ENCODE measurements at places on chromosomes 11 and 22.

DNA sequence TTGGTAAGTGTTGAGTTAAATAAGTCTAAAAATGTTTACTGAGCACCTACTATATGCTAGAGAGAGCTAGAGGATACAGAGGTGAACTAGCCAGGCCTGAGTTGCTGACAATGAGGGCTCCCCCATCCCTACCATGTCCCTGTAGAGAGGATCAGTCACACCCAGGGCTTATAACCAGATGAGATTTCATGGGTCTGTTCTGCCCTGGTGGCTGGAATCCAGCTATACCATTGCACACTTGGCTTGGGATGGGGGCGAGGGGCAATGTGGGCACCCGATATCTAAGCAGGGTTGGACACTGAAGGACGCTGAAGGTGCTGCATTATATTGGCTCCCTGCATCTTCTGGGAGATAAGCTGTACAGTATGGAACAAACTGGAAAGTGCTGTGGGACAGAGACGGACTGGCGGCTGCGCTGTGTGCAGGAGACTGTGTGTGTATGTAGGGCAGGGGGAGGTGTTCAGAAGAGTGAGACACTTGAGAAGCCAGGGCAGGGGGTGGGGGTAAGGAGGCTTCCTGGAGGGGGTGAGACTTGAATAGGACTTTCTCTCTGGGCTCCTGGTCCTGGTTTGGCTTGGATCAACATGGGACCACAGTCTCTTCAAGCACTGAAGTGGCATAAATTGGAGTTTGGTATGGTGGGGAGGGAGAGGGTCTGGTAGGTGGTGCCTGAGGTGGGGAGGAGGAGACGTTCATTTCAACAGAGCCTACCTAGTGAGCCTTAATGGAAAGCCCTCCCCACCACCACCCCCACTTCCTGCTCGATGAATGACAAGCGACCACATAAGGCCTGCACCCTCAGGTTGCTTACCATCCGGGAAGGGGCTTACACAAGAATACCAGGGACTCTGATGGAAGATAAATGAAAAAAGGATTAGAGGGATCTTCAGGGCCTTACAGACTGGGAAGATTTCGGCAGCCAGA lies 1.8 kb downstream of the CD82 start:
- no peak for DNase-seq

DNA sequence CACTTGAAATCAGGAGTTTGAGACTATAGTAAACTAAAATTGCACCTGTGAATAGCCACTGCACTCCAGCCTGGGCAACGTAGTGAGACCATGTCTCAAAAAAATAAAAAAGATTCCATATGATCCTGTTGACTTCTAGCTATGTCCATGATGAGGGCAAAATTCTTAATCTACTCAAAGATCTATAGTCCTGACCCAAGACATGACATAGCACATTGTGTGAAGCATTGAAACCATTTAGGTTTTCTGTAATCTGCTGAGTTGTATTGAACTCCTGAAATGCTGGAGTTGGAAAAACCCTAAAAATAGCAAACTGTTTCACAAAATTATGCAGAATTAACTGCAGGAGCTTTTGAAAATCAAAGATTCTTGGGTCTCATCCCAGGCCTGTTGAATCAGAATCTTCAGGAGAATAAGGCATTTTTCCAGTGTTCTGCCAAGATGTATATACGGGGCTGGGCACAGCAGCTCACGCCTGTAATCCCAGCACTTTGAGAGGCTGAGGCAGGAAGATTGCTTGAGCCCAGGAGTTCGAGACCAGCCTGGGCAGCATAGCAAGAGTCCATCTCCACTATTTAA lies 29.8 kb upstream of the LDHA start:
- DNase-seq: no peak

DNA sequence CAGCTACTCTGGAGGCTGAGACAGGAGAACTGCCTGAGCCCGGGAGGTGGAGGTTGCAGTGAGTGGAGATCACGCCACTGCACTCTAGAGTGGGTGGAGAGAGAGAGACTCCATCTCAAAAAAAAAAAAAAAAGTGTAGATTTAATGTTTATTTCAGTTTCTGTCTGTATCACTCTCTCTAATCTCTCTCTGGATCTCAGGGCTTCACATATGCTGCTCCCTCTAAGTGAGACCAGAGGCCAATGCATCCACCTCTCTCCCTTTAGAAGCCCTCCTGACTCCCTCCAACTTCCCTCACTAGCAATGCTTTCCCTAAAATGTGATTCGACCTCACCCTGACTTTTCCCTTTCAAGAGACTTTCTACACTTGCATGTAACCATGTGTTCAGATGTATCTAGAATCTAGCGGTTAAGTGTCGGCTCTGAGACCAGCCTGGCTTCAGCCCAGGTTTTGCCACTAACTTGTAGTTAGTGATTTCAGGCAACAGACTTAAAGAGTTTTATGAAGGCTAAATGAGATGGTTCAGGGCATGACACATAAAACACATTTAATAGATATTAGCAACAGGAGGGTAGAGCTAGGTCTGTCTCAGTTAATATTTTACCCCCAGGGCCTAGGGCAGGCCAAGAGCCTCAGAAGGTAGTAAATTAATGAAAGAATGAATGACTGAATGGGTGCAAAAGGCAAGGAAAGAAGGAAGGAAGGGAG lies 364.3 kb downstream of the LARGE1 start:
- DNase-seq: no peak

DNA sequence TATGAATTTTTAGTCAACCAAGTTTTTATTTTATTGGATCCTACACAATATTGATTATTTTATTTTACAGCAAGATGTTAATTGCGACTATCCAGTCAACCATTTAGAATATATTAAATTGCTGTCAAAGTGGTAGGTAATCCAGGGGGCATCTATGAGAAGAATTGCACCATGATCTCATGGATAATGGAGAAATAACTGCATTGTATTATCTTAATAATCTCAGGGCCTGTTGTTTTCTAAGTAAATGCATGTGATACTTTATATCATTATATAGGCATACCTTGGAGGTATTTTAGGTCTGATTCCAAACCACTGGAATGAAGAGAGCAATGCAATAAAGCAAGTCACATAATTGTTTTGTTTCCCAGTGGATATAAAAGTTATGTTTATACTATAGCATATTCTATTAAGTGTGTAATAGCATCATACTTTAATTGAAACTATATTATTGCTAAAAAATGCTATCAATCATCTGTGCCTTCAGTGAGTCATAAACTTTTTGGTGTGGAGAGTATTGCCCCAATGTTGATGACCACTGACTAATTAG lies 595.4 kb upstream of the CHORDC1 start:
- DNase-seq: no peak

- no peak for DNase-seq
Observed at GRCh38 chr11:7604331-7604955, 68.9 kb downstream of the CYB5R2 start.

DNA sequence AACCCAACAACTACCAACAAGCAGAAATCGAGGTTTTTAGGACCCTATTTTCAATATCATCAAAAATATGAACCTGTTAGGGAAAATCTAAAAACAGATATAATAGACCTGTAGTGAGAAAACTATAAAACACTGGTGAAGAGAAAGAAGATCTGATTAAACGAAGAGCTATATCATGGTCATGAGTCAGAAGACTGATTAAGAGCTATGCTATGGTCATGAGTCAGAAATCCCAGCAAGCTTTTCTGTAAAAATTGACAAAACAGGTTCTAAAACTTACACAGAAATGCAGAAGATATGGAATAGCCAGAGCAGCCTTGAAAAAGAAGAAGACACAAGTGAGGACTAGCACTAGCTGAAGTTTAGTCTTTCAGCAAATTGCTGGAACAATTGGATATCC lies 345.0 kb downstream of the TBC1D22A start:
- no peak for DNase-seq

GRCh38 chr11:22582151-22582410 lies 43.5 kb downstream of the FANCF start:
- DNase-seq: no peak

DNA sequence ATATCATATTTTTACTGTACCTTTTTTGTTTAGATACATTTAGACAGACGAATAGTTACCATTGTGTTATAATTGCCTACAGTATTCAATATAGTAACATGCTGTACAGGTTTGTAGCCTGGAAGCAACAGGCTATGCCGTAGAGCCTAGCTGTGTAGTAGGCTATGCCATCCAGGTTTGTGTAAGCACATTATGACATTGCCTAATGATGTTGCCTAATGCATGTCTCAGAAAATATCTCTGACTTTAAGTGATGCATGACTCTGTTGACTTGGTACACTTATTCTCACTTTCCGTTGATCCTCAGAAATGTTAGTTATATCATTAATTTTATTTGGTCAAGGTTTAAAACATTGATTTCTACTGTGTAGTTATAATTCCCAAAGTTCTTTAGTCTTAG lies 39.9 kb downstream of the OR2AT4 start:
- no peak for DNase-seq

GRCh38 chr11:84720706-84721402 lies 906.3 kb downstream of the DLG2 start:
- no peak for DNase-seq

GRCh38 chr22:29212743-29213142 lies 7.0 kb downstream of the EMID1 start:
- DNase-seq: no peak

DNA sequence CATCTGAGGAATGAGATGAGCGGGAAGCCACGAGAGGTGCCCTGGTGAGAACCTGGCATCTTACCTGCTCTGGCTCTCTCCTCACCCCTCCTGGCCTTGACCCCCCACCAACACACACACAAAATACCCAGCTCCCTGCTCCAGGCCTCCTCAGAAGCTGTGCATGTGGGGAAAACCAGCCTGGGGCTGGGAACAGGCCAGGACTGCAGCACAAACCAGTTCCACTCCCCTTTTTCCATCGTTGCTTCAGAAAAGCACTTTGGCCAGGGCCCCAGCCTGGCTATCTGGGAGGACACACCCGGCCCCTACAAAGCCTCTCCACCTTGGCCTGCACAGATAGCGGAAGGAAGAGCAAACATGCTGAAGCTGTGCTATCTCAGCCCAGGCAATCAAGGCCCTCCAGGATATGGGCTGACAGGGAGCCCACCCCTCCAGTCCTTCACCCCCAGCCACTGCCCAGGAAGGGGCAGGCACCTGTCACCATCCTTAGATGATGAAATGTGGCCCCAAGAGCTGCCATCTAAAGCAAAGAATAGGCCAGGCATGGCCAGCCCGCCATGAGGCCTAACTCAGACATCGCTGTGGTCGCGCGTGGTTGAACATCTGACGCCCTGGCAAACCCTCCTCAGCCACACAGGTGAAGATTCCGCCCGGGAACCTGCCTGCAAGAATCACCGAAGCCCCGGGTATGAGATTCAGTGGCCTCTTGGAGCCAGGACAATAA lies 35.4 kb downstream of the PISD start:
- no peak for DNase-seq

GRCh38 chr11:32333320-32333991 lies 101.9 kb downstream of the WT1 start:
- DNase-seq: no peak

DNA sequence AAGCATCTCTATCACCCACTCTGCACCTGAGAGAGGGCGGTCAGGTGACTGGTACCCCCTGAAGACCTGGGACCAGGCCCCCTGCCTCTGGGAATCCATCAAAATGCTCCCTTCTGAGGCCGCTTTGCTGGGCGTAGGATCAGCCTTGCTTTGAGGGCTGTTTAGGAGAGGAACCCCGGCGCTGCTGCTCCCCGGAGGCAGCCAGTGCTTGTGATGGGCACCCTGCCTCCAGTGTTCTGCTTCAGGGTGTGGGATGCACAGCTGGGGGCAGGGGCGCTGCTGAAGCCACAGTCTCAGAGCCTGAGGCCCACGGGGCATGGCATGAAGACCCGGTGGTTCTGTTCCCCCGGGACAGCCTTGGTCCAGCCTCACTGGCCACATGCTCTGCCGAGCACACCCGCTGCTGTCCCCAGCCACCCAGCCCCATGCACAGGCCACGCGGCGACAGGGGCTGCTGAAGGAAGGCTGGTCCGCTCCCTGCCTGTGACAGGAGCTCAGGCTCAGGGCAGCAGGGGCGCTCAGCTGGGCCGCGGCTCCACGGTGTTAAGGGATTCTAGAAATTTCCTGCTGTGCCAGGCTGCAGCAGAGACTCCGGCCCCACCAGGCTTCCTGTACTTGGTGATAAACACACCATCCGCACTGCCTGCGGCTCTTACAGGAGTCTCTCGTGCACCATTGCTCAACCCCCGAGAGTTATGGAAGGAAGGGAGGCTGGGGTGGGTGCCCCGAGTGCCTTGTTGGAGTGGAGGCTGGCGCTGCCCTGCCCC lies 91.0 kb downstream of the KCNQ1 start:
- no peak for DNase-seq

DNA sequence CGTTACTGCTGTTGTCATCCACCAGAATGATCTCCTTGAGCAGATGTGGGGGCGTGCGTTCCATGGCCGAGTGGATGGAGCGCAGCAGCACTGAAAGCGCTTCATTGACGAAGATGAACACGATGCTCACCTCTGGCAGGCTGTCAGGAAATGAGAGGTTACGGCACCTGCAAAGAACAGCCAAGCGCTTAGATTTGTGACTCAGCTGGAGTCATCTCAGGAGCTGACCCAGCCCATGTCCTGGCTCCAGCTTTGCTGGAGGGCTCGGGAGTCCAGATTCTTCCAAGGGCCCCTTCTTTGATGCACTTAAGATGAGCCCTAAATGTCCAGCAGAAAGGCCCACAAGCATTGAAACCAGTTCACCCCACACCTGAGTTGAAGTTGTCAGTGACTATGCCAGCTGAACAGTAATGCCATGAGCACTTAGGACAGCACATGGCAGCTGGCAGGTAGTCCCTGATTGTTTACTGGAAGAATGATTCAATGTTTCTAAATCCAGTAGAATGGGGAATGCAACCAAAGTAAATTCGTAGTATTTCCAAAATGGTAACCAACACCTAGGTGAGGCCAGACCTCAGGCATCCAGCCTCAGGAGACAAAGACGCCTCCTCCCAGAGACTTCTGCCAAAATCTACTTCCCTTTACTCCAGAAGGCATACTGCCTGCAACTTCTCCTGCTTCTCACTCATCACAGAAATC lies 79.7 kb upstream of the CSNK2A3 start:
- DNase-seq: no peak

GRCh38 chr11:69558519-69558941 lies 77.1 kb downstream of the LINC01488 start:
- DNase-seq: no peak

GRCh38 chr11:93524858-93525257 lies 18.3 kb downstream of the SMCO4 start:
- DNase-seq: no peak

GRCh38 chr22:32158712-32159533 lies at the start of gene C22orf42:
TSS of gene C22orf42 (minus strand) at chr22:32159303. CDS start at chr22:32159215, 88 bp downstream.
- no peak for DNase-seq

DNA sequence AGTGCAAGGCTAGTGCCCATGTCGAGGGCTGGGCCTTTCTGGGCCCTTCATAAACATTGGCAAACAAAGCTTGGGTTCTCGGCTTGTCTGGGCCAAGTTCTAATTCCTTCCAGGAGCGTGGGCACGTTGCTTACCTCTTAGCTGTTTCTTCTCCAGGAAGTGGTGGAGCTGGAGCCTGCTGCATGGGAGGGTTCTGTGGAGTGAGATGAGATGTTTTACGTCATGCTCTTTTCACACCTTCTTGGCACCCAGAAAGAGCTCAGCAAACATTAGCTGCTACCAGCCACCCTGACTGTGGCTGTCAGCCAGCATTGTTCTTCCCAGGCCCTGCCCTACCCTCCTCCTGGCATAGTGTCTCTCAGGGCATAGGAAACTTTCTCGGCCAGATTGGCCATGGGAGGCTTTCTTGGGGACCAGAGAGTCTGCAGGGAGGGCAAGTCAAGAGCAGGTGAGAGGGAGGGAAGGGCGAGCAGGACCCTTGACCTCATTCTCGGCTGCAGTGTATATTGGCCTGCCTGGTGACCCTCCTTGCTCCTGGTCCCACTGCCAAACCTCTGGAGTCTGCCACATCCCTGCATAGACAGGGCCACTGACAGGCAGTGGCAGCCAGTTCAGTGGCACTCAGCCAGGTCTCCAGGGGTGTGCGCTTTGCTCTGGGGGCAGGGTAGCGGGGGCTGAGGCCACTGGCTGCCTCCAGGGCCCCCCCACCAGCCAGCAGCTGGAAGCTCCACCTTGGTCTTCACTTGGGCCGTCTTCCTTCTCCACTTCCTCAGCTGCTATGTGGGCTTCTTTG lies 98.8 kb downstream of the BCR start:
- DNase-seq: no peak
